ENCODE measurements at places on chromosomes 1 and 21. TPM values are rescaled to one million over a fixed set of nuclear protein-coding genes. Genes with fewer than 3 reads are reported as not detected.

The ADAM30 gene
- total RNA-seq: not detected

GRCh38 chr1:183022202-183023145 is 746 bp upstream of the LAMC1 start:
- no peaks in the 10 kb centered on the region for H3K36me3 ChIP-seq
- H3K4me1 ChIP-seq: peaks cover 5% of the 10 kb centered on the region
- H3K27ac ChIP-seq: peak overlapping the region; percentile 96
- peak overlapping the region; percentile 84 for H3K4me3 ChIP-seq

DNA sequence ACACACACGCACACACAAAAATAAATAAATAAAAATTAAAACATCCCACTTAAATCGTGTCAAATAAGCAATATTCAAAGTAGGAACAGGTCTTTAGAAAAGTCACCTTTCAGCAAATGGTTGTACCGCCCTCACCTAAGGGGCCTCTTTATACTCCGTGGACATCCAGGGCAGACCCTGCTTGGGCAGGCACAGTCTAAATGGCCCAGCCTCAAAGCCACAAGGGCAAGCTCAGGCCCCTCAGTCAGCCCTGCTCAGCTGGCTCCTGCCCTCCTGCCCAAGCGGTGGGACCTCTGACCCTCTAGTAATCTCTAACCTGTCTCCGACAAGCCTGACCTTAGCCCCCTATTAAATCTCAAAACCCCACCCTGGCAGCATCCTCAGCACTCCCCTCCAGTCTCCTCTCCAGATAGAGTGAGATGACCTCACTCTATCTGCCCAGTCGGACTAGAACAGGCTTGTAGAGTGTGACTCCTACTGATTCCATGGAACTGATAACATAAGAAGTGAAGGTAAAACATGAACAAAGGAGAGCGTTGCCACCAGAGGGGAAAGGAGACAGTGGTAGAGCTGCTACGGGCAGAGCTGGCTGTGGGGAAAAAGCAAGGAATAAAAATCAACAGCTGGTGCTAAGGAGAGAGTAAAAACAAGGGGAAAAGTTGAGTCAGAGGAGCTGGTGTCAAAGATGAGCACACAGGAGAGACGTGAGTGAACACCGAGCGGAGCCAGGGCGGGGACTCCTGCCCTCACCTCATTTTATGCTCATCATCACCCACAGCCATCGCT is 36.0 kb downstream of the SIPA1L2 start:
- no peak overlapping the region for H3K4me3 ChIP-seq
- DNase-seq: no peak
- H3K27me3 ChIP-seq: no peaks in the 10 kb centered on the region

The MPL gene
- total RNA-seq: 0.11 TPM

All from spinal cord (tissue), 10 donors.